ENCODE measurements at places on chromosomes 6 and 20. TPM values are rescaled to one million over a fixed set of nuclear protein-coding genes. Genes with fewer than 3 reads are reported as not detected.

ENPP4 gene
- 6.2 TPM for total RNA-seq

BCAS1 gene
- total RNA-seq: 4.0 TPM

RBM24 gene
- 0.72 TPM for total RNA-seq

FILIP1 gene
- 0.15 TPM for total RNA-seq

PARD6B gene
- 80.3 TPM for total RNA-seq

GRCh38 chr6:109978174-109979032 lies at the start of gene GPR6:
Gene GPR6, plus strand, starts transcription at chr6:109978311. Its CDS starts 802 bp downstream, at chr6:109979113.
- DNase-seq: peak; percentile 48

- DNase-seq: peak; percentile 29
These were observed 191.4 kb downstream of the REV3L start for GRCh38 chr6:111291336-111292259.

DNA sequence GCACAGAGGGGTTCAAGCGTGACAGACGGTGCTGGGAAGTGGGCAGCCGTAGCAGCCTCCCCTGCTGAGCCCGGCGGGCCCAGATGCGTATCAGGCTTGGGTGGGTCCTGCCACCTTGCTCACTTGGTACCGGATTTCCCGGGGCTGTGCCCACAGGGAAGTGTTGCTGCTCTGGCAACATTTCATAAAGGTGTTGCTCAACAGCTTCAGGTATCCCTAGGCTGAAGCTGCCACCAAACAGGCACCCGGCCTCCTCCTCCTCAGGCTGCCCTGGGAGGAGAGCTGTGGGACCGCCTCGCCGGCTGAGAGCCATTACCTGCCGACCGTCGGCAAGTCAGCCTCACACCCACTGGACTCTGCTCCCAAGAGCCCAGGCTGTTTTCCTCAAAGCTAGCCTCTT lies 11.5 kb downstream of the PSMG4 start:
- DNase-seq: no peak

- peak; percentile 27 for DNase-seq
These were observed 134.6 kb downstream of the SOBP start for GRCh38 chr6:107624541-107624940.

- no peak for DNase-seq
These were observed 256.9 kb upstream of the PLCB4 start for GRCh38 chr20:8811801-8812594.

DNA sequence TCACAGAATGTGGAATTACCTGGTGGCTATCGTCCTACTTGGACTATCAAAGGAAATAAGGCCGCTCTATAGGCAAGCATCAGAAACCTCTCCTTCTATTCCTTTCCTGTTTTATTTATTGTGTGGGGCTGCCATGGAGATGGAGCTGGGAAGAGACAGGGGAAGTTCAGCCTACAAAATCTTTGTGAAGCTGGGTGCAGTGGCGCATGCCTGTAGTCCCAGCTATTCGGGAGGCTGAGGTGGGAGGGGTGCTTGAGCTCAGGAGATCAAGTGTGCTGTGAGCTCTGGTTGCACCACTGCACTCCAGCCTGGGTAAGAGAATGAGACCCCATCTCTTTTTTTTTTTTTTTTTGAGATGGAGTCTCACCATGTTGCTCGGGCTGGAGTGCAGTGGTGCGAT lies 60.3 kb downstream of the KCNB1 start:
- no peak for DNase-seq

- DNase-seq: peak; percentile 77
These were observed 42.1 kb upstream of the BTN3A2 start for GRCh38 chr6:26322645-26323482.

DNA sequence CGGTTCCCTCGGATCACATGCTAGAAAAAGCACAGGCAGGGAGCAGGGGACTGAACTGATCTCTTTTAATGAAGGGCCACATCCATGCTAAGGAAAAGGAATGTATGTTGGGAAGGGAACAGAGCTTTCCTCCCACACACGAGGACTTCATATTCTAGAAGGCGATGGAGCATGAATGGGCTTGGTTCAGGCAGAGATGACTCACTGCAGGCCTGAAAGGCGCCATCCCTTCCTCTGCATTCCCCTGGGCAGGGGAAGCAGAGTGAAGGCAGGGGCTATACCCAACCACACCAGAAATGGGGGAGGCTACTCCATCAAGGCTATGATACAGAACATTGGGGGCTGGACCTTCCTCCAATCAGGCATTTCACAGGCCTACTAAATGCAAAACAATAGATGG lies 30.6 kb downstream of the ELMO2 start:
- no peak for DNase-seq

Data from PC-9 (cell line).